ENCODE measurements at places on chromosomes 7 and 10.

GRCh38 chr10:72564596-72564995 lies 61.3 kb downstream of the MICU1 start:
- no peaks in the 10 kb centered on the region for H3K27me3 ChIP-seq
- DNase-seq: no peak
- no peak overlapping the region for H3K4me3 ChIP-seq
- H3K4me1 ChIP-seq: no peaks in the 10 kb centered on the region

GRCh38 chr7:129047761-129048160 lies 7.2 kb downstream of the TNPO3 start:
- no peak for DNase-seq
- peaks cover 15% of the 10 kb centered on the region for H3K4me1 ChIP-seq
- H3K27me3 ChIP-seq: no peaks in the 10 kb centered on the region

DNA sequence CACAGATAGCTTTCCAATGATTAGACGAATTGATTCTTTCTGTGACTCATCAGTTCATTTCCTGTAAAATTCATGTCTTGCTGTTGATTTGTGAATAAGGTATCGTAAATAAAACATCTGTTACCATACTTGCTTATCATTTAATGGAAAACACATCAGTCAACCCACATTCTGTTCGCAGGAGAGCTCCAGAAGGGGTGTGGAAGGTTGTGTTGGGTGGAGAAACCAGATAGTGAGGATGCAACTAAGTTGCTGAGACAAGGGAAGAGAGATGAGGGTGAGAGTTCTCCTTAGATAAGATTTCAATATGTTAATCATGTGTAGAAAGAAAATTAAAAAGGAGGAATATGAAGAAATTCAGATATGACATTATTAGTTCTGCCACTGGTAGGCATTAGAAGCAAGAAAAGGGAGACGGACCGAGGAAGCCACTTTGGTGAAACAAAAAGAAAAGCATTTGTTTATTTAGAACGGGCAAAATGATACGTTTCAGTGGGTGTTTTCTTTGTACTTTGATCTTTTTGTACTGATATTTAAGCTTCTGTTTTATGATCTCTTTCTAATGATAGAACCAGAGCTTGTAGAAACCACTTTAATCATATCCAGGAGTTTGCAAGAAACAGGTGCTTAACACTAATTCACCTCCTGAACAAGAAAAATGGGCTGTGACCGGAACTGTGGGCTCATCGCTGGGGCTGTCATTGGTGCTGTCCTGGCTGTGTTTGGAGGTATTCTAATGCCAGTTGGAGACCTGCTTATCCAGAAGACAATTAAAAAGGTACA lies 7.8 kb downstream of the CD36 start:
- H3K36me3 ChIP-seq: peaks cover 39% of the 10 kb centered on the region
- no peaks in the 10 kb centered on the region for H3K4me1 ChIP-seq
- no peak for DNase-seq
- H3K27ac ChIP-seq: peak overlapping the region; percentile 91
- H3K27me3 ChIP-seq: no peaks in the 10 kb centered on the region

DNA sequence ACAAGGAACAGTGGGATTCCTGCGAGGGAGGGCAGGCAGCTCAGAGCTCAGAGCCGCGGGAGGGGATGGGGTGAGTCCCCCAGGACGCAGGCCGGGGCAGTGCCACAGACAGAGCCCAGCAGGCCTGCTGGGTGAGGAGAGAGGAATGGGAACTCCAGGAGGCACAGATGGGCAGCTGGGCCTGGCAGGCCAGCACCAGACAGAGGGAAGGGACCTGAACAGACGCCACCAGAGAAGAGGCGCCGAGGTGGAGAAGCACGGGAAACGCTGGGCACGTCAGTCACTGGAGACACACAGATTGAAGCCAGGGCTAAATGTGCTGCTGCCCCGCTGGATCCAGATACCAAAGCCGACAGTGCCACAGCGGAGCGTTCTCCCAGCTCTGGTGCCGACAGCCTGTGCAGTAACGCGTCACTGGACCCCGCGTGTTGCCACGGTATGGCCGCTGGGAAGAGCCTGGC lies 225.8 kb downstream of the MAD1L1 start:
- no peaks in the 10 kb centered on the region for H3K27me3 ChIP-seq
- no peak overlapping the region for H3K27ac ChIP-seq
- no peak overlapping the region for H3K4me3 ChIP-seq
- DNase-seq: no peak
- H3K4me1 ChIP-seq: peaks cover 11% of the 10 kb centered on the region
- no peaks in the 10 kb centered on the region for H3K36me3 ChIP-seq

DNA sequence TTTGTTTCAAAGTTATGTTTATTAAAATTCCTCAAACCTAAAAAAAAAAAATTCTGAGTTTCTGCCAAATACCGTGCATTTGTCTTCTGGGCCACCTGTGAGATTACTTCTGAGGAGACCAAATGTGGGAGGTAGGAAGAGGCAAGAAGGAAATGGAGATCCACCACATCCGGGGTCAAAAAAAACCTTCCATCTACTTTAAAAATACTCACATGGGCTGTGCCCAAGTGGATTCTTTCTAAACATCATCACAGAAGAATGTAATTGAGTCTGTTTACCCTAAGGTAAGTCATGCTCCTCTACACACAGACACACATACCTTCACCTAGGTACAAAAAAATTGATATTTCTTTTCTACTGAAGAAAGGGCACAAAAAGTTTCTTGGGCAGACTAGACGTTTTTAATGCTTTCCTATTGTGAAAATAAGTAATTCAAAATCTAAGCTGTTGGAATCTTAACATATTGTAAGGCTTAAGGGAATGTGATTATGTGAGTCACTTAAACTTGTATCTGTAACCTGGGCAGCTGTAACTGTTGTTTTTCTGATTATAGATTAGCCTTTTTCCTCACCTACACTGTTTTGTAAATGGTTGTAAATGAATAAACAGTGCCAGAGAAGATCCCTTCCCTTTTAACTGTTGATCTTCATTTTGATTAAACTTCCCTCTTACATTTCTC lies 19.1 kb upstream of the SPOCK2 start:
- H3K27ac ChIP-seq: no peak overlapping the region
- peaks cover 53% of the 10 kb centered on the region for H3K4me1 ChIP-seq
- no peaks in the 10 kb centered on the region for H3K27me3 ChIP-seq
- H3K36me3 ChIP-seq: no peaks in the 10 kb centered on the region

GRCh38 chr10:84549368-84550165 lies 221.2 kb downstream of the CCSER2 start:
- no peak overlapping the region for H3K4me3 ChIP-seq
- DNase-seq: no peak
- no peaks in the 10 kb centered on the region for H3K4me1 ChIP-seq

DNA sequence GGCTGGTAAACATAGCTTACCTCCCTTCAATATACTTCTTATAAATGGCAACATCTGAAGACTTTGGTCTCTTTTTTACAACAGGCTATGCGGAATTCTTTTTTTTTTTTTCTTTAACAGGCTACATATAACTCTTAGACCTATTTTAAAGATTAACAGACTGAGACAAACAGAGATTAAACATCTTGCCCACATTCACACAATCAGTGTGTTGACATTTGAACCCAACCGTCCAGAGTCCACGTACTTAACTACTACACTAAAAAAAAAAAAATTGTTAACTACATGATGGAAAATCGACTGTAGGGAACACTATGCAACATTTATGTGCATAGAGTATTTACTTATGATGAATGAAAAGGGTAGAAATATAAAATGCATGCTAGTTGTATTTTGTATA lies 298.5 kb downstream of the ELMO1 start:
- no peaks in the 10 kb centered on the region for H3K36me3 ChIP-seq
- no peaks in the 10 kb centered on the region for H3K4me1 ChIP-seq
- DNase-seq: no peak
- no peaks in the 10 kb centered on the region for H3K27me3 ChIP-seq
- H3K4me3 ChIP-seq: no peak overlapping the region

DNA sequence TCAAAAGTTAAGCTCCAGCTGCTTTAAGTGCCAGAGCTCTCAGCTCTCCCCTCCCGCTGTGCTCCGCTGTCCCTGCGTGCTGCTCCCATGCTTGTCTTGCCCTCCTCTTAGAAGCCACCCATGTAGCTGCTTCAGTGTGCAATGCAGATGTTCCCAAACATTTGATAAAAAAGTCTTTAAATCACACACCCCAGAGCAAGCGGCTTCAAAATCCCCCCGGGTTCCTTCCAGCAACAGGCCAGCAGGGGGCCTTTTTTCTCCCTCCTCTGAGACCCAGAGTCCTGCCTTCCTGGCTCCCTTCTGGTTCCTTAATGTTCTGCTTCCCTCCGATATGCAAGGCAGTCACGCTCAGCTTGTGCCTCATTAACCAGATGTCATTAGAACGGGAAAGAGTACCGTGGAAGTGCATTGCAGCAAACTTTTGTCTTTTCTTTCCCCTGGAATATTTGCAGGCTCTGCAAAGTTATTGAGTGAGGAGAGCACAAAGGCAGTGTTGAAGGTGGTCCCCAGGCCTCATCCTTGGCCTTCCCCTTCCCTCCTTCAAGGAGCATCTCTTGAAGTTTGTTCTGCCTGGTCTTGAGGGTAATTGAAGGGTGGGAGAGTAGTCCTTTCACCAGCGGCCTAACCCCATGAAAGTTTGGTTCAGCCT lies 25.5 kb downstream of the LDB3 start:
- peak overlapping the region; percentile 59 for H3K27ac ChIP-seq
- peak; percentile 57 for DNase-seq
- peaks cover 6% of the 10 kb centered on the region for H3K36me3 ChIP-seq
- H3K4me1 ChIP-seq: peaks cover 7% of the 10 kb centered on the region
- H3K27me3 ChIP-seq: no peaks in the 10 kb centered on the region
- no peak overlapping the region for H3K4me3 ChIP-seq

DNA sequence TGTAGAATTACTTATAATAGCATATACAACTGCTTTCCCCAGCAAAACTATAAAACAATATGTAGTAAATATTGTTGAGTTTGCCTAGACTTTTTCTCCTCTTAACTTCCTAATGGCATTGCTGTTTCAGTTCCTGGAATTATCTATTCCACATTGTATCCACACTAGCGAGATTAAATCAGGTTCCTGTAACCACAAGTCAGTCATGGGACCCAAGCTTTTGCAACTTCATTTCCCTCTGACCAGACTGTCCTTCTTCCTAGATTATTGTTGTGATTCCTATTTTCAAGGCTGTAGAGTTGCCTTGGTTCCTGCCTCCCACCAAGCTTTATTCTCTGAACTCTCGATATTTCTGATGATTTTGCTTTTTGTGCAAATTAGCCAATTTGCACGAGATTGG lies 173.3 kb upstream of the ZNF804B start:
- no peaks in the 10 kb centered on the region for H3K36me3 ChIP-seq
- no peaks in the 10 kb centered on the region for H3K4me1 ChIP-seq
- H3K27me3 ChIP-seq: no peaks in the 10 kb centered on the region
- H3K27ac ChIP-seq: no peak overlapping the region
- no peak for DNase-seq
- H3K4me3 ChIP-seq: no peak overlapping the region

- peaks cover 4% of the 10 kb centered on the region for H3K27me3 ChIP-seq
- no peak overlapping the region for H3K27ac ChIP-seq
- no peaks in the 10 kb centered on the region for H3K36me3 ChIP-seq
- peak overlapping the region; percentile 54 for H3K4me3 ChIP-seq
These were observed 701 bp upstream of the GBX1 start for GRCh38 chr7:151168003-151168786.

DNA sequence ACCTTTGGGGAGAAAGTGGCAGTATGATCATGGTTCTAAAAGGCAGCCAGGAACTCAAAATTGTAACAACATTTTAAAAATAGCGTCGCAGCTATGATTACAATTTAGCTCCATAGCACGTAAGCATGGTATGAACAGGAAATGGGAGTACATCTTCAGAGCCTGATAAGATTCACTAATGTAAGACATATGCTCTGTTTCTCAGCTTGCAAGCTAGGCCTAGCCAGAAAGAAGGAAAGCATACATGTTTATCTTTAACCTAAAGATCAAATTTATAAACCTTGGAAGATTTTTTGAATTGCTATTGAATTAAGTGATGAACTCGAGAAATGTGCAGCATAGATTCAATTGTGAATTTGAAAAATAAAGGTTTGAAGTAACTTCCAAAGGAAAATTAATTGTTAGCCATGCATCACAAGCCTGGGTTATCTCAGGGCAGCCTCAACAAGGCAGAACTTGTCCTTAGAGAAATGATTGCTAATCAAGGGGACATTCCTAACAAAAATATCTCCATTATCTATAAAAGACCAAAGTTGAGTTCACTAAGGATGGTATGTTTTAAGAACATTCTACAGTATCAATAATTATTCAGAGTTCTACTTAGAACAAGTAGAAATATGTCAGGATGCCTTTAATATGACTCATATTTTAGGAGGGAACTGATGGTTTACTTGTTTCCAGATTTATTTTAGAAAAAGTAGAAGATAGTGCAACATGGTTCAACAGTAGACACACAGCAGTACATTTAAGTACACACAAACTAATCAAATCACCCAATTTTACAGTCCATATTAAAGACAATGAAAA lies 38.8 kb upstream of the SEPTIN7 start:
- H3K27ac ChIP-seq: peak overlapping the region; percentile 76
- no peak overlapping the region for H3K4me3 ChIP-seq
- DNase-seq: no peak
- H3K4me1 ChIP-seq: peaks cover 47% of the 10 kb centered on the region

DNA sequence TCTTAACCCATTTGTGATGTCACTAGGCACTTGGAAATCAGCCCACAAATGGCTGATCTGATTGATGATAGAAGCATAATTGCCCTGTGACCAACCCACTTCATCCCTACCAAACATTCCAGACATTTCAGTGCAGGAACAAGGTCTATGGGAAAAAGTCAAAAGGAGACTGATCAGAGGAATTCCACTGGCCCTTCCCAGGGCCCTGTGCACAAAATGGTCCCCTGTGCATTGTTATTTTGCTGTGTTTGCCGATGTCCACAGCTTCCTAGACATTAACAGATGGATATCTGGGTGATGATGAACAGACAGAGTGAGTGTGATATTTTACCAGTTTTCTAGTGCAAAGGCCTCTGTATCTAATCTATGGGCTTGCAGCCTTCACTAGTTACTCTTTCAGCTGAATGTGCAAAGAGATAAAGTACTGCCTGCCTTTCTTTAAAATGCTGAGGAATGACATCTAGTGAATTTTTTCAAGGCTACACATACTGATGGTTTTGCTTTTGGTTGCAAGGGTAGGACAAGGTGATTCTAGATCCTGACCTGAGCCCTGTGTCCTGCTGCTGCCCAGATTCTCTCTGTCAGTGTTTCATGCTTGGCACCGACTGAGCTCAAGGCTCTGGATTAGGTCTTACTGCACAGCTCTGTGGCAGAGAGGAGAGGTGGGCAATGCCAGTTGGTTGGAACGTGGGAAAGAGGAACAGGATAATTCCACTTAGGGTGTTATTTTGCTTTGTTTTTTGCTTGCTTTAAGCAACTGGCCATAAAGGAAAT lies 55.4 kb downstream of the CALD1 start:
- H3K4me1 ChIP-seq: peaks cover 60% of the 10 kb centered on the region
- no peaks in the 10 kb centered on the region for H3K27me3 ChIP-seq
- H3K4me3 ChIP-seq: no peak overlapping the region
- H3K27ac ChIP-seq: peak overlapping the region; percentile 63
- no peak for DNase-seq
- no peaks in the 10 kb centered on the region for H3K36me3 ChIP-seq

- DNase-seq: no peak
- no peaks in the 10 kb centered on the region for H3K36me3 ChIP-seq
- no peaks in the 10 kb centered on the region for H3K4me1 ChIP-seq
- H3K27me3 ChIP-seq: no peaks in the 10 kb centered on the region
These were observed 844.4 kb downstream of the GATA3 start for GRCh38 chr10:8898745-8899330.

GRCh38 chr10:5449823-5450222 lies 37.5 kb downstream of the NET1 start:
- H3K4me3 ChIP-seq: no peak overlapping the region
- DNase-seq: no peak
- H3K27me3 ChIP-seq: no peaks in the 10 kb centered on the region
- H3K36me3 ChIP-seq: no peaks in the 10 kb centered on the region

Data from heart right ventricle (tissue), 16 donors.